ENCODE measurements at places on chromosomes 12 and 14. TPM values are rescaled to one million over a fixed set of nuclear protein-coding genes. Genes with fewer than 3 reads are reported as not detected.

Gene DDX51
- 10.0 TPM for total RNA-seq

Gene ACRBP
- total RNA-seq = 0.11 TPM

Gene CLMN
- 4.8 TPM for total RNA-seq

Gene FAM222A
- total RNA-seq = 0.26 TPM

Gene GALNT16
- 0.11 TPM for total RNA-seq

Gene KLRC2
- total RNA-seq = not detected

Gene NR4A1
- 1.1 TPM for total RNA-seq

Gene B3GNT4
- total RNA-seq = 0.04 TPM

DNA sequence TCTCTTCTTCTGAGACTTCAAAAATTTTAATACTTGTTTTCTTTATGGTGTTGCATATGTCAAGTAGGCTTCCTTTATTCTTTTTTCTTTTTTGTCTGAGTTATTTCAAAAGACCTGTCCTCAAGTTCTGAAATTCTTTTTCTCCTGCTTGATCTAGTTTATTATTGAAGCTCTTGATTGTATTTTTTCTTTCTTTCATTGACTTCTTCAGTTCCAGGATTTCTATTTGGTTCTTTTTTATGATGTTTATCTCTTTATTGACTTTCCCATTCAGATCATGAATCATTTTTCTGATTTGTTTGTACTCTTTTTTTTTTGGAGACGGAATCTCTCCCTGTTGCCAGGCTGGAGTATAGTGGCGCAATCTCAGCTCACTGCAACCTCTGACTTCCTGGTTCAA is 34.1 kb downstream of the IFT43 start:
- DNase-seq = no peak

DNA sequence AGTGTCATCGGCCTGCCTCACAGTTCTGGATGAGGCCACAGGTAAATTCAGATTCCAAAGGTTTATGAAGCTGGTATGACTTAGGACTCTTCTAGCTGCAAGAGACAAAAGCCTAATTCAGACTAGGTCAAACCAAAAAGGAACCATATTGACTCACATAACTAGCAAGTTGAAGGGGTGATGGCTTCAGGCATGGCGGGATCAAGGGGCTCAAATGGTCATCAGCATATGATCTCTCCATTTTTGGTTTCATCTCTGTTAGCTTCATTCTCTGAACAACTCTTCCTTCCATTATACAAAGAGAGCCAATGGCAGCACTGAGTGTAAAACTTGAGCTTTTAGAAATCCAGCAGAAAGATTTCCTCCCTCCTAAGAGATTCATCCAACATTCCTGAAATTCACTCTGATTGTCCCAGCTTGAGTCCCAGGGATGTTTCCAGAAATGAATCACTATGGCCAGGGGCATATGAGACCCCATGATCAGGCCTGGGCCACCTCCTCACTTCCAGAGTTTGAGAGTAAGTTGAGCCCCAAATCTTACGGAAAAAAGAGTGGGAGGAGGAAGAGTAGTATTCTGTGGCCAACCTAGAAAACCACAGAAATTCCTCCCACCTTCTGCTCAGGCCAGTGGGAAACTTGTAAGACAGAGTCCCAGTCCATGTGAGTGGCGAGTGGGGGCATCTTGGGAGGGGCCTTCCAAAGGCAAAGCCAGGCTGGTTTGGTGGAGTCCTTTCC is 2.0 kb upstream of the MAP1LC3B2 start:
- no peak for DNase-seq

GRCh38 chr12:5969974-5970690 is 25.1 kb upstream of the ANO2 start:
- no peak for DNase-seq

- no peak for DNase-seq
Observed at GRCh38 chr14:75926431-75927115, 55.2 kb downstream of the TGFB3 start.

GRCh38 chr12:109462868-109463692 is 14.0 kb downstream of the KCTD10 start:
- DNase-seq = peak; percentile 91

DNA sequence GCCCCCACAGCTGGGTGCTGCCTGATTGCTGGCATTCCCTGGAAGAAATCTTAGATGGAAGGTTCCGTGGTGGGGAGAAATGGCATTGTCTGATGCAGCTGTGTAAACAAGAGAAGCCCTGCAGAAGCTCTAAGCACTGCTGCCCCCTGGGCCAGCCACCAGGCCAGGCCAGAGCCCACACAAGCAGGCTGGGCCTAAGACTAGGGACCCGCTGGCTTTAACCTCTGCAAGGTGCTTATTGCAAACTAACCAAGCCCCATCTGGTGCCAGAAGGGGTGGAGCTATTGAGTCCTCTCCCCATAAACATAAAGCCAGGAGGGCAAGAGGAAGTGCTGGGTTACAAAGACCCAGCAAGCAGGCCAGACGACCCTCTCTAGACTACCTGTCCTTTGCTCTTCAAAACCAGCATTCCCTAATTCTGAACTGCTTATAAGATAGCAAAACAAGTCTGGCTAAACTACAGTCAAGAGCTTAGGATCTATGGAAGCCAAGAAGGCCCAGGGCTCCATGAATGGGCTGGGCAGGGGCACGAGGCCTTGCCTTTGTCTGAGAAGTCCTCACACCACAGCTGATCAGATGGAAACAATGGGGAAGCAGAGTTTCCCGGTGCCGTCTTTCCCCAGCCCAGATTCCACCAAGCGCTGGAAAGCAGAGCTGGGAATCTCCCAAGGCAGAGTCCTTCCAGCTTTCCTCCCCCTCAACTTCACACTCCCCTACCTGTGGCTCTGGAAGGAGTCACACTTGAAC is 28.8 kb downstream of the P2RX4 start:
- no peak for DNase-seq

DNA sequence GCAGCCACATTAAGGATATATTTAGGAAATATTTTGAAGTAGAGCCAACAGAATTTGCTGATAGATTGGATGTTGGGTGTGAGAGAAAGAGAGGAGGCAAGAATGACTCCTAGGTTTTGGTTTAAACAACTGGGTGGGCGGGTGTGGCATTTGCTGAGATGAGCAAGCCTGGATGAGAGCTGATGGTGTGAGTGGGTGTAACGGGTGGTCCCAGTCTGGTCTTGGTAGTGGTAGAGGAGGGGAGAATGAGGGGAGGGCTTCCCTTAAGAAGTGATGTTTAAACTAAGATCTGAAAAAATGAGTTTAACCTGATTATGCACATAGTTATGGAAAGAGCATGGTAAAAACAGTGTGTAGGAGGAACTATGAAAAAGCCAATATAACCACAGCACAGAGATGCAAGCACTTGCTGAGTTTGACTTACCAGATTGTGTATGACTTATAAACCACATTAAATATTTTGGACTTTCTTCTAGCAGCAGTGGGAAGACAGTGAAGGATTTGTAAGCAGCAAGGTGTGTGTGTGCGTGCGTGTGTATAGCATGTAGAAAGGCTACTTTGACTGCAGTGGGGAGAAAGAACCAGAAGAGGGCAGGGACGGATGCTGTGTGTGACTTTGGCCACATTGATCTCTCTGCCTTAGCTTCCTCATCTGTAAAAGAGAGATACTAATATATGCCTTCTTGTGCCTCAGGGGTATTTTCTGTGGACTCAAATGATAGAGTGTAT is 139.7 kb downstream of the PRIMA1 start:
- DNase-seq = no peak

- no peak for DNase-seq
Observed at GRCh38 chr12:41653386-41654326, 465.5 kb downstream of the PDZRN4 start.

DNA sequence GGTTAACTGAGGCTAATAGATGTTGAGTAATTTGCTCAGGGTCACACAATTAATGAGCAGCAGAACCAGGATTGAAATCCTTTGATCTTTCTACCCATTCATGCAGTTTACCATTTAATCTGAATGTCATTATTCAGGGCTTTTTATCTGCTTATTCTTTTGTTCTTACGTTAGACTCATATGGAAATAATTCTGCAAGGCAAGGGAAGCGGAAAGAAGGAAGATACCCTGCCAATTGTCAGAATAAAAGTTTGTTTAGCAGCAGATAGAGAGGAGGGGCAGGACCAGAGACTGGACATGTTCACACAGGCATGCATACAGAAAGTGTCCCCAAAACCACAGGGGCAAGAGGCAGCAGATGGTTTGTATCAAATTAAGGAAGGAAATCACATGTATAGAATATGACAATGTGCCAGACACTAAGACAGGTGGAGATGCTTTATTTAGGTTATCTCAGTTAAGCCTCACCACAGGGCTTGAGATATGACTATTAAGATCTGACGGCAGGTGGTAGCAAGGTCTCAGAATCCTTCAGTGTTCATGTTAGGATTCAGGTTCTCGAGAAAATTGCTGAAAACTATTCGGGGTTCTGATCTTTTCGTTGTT is 29.8 kb downstream of the BRMS1L start:
- DNase-seq = no peak

GRCh38 chr12:76219806-76220205 is 128.4 kb downstream of the BBS10 start:
- DNase-seq = no peak

DNA sequence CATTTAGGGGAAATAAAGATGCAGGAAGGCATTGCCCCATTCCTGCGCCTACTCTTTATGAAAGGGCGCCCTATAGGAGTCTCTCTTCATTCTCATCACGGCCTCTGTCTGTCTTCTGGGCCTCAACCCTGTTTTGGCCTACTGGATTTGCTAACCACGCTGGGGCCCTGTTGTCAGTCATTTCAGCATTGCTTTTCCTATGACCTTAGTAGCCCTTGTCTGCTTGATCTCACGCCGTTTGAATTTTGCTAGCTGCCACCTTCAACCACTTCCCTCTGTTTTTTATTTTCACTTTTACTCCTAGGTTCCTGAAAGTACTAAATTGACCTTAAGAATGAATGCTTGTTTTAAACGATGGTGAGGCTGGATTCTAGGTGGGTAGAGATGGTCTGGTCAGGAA is 139.0 kb downstream of the SYNE2 start:
- no peak for DNase-seq

DNA sequence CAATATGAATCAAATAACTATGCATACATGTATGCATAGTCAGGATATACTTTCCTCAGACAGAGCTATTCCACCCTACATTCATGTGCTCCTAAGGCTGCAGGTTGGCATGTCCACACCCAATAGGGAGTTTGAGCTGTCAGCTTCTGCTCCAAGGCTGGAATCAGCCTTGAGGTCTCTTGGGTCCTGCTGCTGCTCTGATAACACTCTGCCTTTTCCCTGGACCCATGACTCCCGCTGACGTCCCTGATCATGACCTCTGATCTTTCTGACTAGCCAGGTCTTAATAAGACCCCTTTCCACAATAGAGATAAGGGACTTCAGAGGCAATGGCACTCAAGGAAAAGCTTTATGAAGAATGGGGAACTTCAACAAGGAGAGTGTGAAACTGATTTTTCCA is 5.7 kb downstream of the PITPNM2 start:
- DNase-seq = no peak

DNA sequence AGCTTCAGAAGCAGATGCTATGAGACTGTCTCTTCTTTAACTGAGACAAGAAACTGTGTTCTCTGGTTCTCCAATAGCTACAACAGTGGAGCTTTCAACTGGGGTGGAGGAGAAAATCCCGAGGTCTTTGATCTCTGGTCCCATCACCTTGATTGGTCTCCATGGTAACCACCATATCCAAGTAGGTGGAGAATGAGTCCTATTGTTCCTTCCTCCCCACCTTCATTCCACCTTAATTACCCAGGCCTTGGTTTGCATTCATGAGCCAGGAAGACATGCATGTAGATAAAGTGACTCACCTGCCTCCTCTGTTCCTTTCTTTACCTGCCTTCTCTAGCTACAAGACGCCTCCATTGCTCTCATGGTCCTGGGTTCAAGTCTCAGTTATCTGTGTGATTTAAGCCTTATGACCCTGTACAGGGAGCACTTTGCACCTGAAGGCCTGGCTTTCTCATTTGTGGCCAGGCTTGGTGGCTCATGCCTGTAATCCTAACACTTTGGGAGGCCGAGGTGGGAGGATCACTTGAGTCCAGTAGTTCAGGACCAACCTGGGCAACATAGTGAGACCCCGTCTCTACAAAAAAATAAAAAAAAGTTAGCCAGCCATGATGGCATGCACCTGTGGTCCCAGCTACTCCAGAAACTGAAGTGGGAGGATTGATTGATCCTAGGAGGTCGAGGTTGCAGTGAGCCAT is 157.7 kb upstream of the TBX3 start:
- no peak for DNase-seq

- DNase-seq = no peak
Observed at GRCh38 chr12:31589598-31589903, 1.4 kb downstream of the DENND5B start.

GRCh38 chr14:64005822-64006221 is 153.0 kb downstream of the SYNE2 start:
- DNase-seq = no peak

DNA sequence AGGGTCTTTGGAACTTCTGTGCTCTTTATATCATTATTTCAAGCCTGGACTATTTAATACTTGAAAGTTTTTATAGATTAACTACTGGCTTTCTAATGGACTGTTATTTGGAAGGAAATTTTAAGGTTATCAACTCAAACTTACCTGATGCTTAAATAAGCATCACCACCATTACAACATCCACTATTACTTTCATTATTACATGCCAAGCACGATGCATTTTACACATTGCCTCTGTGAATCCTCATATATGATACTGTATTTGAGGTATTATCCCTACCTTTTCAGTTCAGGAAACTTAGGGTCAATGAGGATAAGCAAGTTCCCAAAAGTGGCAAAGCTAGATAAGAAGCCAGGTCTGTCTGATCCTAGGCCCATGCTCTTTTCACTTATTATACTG is 12.4 kb downstream of the ZBTB1 start:
- no peak for DNase-seq

- no peak for DNase-seq
Observed at GRCh38 chr12:79023261-79023660, 158.7 kb downstream of the SYT1 start.

DNA sequence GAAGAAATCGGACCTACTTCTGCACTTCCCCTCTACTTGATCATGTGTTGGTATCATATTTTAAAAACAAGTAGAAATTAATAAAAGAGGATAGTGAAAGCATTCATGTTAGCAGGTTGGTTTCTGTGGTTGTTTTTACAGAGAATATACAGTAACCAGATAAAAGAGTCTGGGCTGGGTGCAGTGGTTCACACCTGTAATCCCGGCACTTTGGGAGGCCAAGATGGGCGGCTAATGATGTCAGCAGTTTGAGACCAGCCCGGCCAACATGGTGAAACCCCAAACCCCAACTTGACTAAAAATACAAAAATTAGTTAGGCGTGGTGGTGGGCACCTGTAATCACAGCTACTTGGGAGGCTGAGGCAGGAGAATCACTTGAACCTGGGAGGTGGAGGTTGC is 55.9 kb downstream of the LRP6 start:
- no peak for DNase-seq

Measured in pulmonary artery endothelial cell (primary cell).